Amygdala (tissue), 56 donors: ENCODE measurements at places on chromosomes 16 and 17.

GRCh38 chr17:44967907-44968224 lies 237 bp downstream of the C1QL1 start:
- DNase-seq = no peak

DNA sequence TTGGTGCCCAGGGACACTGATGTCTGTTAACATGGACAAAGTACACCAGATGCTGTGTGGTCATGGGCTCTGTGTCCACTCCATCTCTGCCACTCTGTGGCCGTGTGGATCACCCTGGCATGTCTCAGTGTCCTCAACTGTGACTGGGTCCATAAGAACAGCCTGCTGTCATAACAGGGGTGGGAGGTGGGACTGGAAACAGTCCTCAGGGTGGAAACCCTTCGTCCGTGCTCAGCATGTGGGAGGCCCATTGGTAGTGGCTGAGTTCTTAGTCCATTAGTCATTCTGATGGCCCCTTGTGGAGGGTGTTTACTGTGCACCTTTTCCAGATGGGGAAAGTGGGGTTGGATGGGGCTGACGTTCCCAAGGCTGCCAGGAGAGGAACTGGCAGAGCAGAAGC lies 12.8 kb downstream of the FLYWCH2 start:
- no peak for DNase-seq

GRCh38 chr16:296806-297510 lies 14.0 kb downstream of the PDIA2 start:
- no peak for DNase-seq

DNA sequence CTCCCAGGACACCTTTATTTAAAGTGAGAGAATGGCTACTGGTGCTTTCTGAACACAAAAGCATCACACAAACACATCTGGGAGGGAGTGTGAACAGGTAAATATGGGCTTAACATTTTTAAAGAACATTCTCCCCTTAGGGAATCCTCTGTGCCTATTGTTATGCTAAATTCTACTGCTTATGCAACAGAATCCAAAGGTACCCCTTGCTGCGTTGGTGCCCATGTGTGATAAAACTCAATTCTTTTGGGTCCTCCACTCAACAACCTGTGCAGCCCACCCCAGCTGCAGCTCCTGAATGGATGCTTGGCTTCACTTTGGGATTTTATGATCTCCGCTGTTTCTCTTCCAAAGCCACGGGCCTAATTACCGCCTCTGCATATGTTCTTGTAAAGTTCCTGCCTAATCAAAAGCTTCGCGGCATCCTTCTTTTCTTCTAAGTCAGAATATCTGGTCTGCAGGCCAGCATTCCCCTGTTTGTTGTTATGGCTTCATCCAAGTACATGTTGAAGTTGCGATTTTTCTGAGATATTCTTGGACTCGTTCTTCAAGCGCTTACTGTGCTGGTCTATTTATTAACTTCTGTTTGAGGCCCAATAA lies 23.9 kb downstream of the RHBDL3 start:
- DNase-seq = no peak
